ELF-1 (cell line): ENCODE measurements at places on chromosomes 7 and 10.

DNA sequence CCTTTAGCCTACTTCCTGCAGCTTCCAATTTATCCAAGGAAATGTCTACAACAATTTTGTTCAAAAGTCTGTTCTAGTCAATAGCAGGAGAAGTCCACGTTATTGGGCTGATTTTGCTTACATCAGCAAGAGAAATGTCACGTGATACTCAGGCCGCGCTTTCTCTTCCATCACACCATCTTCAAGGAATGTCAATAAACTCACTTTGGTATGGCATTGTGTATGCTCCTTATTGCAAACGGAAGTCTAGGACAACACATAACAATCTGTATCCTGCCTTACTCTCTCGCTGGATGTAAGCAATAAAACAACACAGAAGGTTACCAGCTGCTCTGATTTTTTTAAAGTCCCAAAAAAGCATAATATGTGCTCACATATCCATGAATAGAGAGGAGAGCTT, 17.1 kb upstream of the STK17A start:
- DNase-seq: no peak

DNA sequence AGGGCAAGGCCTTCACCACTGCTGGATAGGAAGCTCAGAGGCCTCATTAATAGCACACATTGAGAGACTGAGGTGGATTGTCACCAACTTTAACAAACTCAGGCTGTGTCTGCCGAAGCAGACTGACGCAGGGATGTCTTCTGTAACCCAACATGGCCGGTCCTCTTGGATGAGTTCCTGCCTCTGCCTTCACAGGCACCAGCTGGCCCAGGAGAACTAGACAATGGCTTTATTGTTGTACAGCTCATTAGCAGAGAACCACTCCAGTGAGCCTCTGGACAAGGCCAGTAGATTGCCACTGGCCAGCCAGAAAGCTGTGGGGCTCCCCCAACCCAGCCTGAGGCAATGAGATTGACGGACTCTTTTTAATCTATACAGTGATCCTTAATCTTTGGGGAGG, 9.4 kb downstream of the NODAL start:
- DNase-seq: no peak

DNA sequence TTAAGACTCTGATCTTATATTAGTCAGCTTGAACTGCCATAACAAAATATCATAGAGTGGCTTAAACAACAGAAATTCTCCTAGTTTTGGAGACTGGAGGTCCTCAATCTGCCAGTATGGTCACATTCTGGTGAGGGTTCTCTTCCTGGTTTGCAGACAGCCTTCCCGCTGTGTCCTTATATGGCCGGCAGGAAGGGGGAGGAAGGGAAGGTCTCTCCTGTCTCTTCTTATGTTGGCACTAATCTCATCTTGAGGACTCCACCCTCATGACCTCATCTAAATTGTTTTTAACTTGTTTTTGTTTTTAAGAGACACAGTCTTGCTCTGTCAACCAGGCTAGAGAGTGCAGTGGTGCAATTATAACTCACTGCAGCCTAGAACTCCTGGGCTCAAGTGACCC, 53.1 kb downstream of the VPS41 start:
- no peak for DNase-seq

GRCh38 chr7:101564778-101565211, 64.3 kb downstream of the MYL10 start:
- peak; percentile 84 for DNase-seq

- DNase-seq: peak; percentile 85
Measured at GRCh38 chr10:125057158-125058001, 103.0 kb downstream of the CTBP2 start.

DNA sequence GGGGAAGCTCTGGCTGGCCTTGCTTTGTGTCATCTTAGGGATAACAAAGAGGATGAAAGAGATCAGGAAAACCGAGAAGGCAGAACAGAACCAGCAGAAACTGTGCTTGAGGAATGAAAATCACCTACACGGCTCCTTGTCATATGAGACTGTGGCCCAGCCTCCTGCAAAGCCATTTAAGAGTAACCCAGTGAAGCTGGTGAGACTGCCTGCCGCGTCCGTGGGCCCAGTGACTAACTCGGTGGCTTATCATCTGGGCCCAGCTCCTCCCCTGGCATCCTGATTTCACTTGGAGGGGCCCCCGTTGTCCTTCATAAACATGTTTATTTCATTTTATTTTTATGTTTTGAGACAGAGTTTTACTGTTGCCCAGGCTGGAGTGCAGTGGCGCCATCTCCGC, 30.7 kb downstream of the HTRA1 start:
- DNase-seq: no peak

DNA sequence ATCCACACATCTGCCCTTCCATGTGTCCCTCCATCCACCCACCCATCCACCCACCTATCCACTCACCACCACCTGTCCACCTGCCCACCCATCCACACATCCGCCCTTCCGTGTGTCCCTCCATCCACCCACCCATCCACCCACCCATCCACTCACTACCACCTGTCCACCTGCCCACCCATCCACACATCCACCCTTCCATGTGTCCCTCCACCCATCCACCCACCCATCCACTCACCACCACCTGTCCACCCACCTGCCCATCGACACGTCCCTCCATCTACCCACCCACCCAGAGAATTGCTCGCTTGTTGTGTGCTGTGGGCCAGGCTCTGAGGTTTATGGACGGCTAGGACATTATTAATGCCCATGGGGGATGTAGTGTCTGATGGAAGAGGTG, 500.2 kb downstream of the DNAJB6 start:
- DNase-seq: no peak

DNA sequence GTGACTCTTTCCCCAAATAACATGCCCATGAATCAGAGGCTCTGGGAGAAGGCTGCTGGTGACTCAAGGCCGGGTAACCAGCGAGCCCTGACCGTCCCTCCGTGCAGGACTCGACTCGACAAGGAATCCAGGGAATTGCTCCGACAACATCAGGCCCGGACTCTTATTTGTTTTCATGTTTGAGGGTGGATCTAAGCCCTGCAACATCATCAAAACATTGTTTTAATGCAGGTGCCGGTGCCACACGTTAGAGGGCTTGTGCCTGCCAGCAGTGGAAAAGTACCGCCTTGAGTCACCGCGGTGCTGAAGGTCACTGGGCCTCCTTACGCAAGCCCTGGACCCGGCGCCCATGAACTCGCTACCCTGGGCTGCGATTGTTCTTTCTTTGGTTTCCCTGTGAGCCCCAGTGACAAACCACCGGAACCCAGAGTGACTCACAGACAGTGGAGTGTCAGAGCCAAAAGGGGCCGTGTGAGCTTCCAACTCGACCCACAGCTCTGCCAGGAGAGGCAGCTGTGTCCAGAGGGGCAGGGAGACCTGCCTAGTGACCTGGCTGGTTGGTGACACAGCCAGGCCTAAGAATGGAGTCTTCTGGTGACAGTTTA, 139.4 kb upstream of the SHH start:
- no peak for DNase-seq

GRCh38 chr7:139915268-139915863, 86.3 kb downstream of the TBXAS1 start:
- DNase-seq: no peak

GRCh38 chr10:8073691-8074416, 19.4 kb downstream of the GATA3 start:
- no peak for DNase-seq

- no peak for DNase-seq
Measured at GRCh38 chr10:102511583-102512274, 8.0 kb downstream of the SUFU start.

DNA sequence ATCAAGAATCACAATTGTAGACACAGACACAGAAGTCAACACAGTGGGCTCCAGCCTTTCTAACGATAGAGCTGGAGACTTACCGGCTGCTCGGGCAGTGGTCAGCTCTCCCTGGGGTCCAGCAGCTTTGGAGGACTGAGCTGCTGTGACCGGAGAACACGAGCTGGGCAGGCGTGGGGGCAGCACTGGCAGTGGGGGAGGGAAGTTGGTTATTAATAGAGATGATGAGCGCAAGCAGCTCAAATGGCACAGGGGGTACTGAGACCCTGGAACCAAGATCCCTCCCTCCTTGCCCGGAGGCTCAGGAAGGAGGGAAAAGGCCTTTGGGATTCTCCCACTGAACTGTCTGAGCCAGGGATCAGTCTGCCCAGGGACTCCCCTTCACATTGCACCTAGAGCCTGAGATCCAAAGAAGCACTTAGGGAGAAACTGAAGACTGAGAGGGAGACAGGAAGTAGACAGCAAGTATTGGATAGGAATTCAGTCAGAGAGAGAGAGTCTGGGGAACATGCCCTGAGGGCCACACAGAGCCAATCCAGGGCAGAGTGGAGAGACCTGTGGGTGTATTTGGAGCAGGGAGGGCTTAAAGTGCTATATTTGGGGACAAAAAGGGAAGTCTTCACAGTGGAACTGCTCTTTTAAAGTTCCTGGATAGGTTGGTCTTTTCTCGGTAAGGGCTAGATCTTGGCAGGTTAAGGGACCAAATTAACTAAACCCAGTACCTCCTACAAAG, at the start of gene MYOZ1:
Gene MYOZ1, minus strand, starts transcription at position 147 of the 733 bp plus-strand sequence. CDS start 1,457 bp downstream, outside the sequence.
- DNase-seq: peak; percentile 68

GRCh38 chr7:6258440-6259182, 13.8 kb downstream of the CYTH3 start:
- no peak for DNase-seq

- DNase-seq: no peak
Measured at GRCh38 chr10:125027871-125028869, 86.2 kb downstream of the ZRANB1 start.

- DNase-seq: peak; percentile 62
Measured at GRCh38 chr10:103659674-103660363, 166.3 kb downstream of the NEURL1 start.

- DNase-seq: no peak
Measured at GRCh38 chr7:89607792-89608191, 546.5 kb upstream of the STEAP1 start.

DNA sequence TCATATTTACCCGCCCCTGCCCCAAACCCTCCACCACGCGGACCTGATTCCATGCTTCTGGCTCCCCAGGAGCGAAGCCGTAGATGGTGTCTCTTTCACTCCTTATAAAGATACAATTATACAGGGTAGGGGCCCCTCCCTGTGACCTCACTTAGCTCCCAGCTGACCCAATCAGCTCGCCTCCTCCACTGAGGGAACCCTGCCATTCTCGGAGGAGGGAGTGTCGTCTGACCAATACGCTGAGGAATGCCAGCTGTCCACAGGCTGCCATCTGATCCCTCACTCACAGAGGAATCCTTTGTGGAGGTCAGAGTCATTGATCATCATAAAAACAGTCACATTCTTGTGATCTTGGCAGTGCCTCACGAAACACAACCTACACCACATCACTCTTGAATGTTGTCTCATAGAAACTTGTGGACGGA, 67.5 kb upstream of the INSIG1 start:
- DNase-seq: peak; percentile 52
